ENCODE measurements at places on chromosomes 12 and 14.

DNA sequence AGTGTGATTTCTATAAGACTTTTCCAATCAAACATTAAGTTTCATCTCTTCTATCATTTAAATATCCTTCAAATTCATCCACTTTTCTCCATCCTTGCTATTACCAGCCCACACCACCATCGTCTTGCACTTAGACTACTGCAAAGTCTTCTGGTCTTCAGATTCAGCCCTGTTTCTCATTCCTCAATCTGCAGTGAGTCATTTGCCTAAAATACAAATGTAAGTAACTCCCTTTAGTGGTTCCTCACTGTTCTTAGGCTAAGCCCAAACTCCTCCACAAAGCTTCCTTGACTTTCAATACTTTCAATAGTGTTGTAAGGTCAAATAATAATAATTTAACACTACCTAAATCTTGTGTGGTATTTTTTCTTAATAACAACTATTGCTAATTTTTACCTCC is 83.3 kb downstream of the PLEKHG7 start:
- no peak for DNase-seq

- no peak for DNase-seq
Measured at GRCh38 chr14:100067971-100068959, 3.0 kb downstream of the EVL start.

DNA sequence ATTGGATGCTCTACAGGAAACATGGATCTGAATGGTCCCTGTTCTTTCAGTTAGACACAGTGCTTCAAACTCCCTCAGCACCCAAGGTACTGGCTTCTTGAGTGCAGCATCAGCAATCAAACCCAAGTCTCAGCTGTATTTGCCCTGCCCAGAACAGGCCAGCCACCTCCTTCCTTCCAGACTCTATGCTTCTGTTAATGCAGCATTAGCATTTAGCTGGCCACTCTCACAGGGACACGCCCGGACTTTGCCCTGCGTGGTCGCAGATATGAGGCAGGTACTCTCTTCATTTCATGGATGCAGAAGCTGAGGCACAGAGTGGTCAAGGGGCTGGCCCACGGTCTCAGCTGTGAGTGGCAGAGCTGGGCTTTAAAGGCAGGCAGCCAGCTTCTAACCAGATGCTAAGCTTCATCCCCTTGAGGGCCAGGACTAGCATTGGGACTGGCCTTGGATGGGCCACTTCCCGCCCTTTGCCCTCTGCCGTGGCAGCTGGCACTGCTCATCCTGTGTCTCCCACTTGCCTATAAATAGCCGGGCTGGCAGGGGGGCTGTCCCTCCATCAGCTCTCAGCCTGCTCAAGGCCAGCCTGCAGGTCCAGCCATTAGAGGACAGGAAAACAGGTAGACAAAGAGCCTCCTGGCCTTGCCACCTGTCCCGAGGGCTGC is 1.5 kb upstream of the SLC25A47 start:
- no peak for DNase-seq

DNA sequence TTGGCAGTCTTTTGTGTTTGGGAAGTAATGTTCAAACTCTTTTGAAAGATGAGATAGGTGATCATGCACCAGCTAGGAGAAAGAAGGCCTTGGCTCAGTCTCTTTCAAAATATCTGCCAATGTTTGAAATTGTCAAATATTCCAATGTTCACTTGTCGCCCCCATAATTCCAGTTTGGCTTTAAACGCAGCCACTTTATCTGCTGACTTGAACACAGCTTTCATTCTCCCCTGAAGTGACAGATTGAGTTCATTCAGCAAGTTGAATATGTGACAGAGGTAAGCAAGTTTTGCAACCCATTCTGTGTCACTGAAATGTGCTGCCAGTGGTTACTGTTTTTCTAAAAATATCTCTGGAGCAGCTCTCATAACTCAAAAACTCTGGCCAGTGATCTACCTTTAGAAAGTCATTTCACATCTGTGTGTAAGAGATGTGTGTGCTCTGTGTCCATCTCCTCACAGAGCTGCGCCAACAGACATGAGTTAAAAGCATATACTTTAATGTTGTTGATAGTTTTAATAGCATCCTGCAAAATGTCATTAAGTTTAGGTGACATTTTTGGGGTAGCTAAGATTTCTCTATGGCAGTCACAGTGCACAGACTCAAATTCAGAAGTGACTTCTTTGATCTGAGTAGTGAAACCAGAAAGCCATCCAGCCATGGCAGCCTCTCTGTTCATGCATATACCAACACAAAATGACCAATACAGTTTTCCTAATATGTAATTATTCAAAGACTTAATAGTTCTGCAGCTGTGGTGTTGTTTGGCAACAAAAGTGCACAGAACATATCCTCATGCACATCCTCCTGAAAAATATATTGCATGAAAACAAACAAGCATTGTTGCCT is 614.3 kb upstream of the MIS18BP1 start:
- no peak for DNase-seq

GRCh38 chr12:104132351-104132956 is 5.6 kb downstream of the NFYB start:
- no peak for DNase-seq

- no peak for DNase-seq
Measured at GRCh38 chr14:40694023-40694422, 912.7 kb upstream of the LRFN5 start.

GRCh38 chr14:40599725-40600124 is 1007.0 kb upstream of the LRFN5 start:
- DNase-seq = no peak

- DNase-seq = no peak
Measured at GRCh38 chr14:100132903-100133510, 26.4 kb downstream of the DEGS2 start.

- DNase-seq = peak; percentile 33
Measured at GRCh38 chr12:109951751-109952150, 44.4 kb downstream of the GIT2 start.

DNA sequence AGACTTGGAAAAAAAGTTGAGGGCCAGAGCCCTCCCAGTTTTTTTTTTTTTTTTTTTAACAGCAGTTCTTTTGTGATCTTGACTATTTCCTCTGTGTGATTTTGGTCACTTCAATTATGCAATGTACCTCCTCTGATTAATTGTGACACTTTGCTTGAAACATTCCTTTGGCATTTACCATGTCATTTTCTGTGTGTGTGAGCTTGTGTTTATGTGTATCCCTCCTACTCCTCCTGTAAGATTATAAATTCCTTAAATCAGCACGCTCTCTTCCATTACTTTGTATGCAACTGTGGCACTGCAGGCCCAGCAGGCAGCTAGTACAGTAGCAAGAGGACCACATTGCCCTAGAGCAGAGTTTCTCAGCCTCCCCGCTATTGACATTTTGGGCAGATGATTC is 33.2 kb upstream of the GALNT16 start:
- no peak for DNase-seq

- DNase-seq = no peak
Measured at GRCh38 chr12:115749071-115749841, 528.2 kb downstream of the MED13L start.

- DNase-seq = no peak
Measured at GRCh38 chr12:78171061-78171460, 340.4 kb downstream of the NAV3 start.

DNA sequence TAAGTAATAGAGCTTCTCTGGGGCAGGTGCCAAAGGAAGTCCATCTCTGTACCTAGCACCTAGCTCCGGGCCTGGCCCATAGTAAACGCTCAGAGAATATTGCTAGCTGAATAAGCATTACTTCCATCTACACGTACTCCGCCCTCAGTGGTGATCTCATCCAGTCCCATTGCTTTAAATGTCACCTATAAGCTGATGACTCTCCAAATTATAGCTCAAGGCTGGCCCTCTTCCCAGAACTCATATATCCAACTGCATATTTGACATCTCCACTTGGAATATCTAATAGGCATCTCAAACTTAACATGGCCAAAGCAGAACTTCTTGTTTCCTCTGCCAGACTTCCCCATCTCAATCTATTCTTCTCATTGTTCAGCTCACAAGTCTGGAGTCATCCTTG is 6.9 kb upstream of the DYNLL1 start:
- DNase-seq = no peak

DNA sequence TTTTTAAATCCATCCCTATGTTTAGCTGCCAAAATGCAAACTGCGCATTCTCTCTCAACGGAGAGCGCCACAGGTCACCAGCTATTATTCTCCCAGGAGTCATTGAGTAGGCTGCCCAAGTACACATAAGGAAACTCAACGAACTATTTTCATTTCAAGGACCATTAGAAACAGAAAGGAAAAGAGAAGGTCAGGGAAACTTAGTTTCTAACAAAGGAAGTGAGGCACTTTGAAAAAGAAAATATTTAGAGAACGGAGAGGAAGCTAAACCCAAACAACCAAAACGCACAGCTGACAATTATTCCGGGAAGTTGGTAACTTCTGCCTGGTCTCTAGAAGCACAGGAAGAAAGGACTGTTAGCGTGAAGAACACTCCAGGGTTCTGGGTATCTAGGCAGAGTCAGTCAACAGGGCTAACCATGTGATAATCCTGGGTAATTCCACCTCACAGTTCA is 23.5 kb downstream of the GPHB5 start:
- no peak for DNase-seq

GRCh38 chr14:91523972-91524371 is 13.9 kb upstream of the PPP4R3A start:
- DNase-seq = no peak

GRCh38 chr14:54261283-54261682 is 135.5 kb upstream of the CDKN3 start:
- DNase-seq = no peak

DNA sequence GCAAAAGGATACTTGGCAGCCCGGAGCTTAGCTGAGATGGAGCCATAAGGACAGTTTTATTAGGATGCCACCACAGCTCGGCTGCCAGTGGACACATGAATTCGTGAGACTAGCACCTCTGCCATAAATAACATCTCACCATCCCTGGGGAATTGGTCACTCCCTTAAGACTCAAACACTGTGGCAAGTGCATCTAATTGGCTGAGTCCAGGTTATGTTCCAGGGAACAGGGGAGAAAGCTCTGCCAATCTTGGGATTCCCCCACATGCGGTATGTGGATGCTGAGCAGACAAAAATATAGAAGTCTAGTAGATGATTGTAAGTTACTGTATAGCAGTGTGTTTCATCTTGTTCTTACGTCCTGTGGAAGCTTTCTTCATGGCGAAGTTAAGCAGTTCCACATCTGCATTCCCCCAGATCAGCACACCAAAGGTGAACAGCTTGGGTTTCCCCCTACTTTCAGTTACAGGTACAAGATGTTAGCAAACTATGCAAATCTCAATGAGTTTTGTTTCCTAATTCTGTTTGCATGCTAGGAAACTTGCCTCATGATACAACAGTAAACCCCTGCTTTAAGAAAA is 131.1 kb downstream of the ETV6 start:
- DNase-seq = no peak

DNA sequence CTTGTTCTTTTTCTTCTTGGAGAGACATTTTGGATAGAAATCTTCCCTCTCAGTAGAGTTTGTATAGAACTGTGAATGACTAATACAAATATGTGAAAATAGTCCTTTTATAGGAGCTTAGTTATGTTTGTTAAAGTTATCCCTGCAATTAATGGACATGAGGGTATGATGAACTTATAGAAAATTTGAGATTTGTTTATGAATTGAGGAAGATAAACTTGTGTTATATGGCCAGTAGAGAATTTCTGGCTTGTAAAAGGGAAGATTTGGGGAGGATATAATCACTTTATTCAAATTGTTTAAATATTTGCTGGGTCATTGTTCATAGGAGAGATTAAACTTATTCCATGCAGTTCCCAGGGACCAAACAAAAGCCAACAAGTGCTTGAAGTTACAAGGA is 119.6 kb downstream of the DAAM1 start:
- no peak for DNase-seq

GRCh38 chr14:101934601-101935150 is 29.7 kb upstream of the DYNC1H1 start:
- no peak for DNase-seq

- no peak for DNase-seq
Measured at GRCh38 chr14:31945701-31946100, 131.4 kb upstream of the ARHGAP5 start.

DNA sequence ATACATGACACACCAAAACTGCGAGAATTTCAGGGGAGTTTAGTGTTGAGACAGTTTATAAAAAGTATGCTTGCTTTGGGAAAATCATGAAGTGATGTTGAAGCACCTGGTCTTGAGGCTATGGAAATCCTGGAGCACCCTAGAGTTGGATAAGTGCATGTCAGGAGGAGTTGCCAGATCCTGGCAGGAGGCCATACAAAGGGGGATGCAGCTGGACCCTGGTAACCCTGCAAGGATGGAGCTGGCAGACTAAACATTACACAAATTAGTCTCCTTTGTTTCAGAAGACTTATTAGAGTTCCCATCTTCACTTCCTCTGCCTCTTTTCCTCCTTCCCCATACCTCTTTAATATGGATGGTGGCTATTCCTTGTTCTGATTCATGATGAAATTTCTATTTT is 907.0 kb downstream of the BCL11B start:
- no peak for DNase-seq

GRCh38 chr14:60161196-60162107 is 3.7 kb downstream of the DHRS7 start:
- DNase-seq = no peak

DNA sequence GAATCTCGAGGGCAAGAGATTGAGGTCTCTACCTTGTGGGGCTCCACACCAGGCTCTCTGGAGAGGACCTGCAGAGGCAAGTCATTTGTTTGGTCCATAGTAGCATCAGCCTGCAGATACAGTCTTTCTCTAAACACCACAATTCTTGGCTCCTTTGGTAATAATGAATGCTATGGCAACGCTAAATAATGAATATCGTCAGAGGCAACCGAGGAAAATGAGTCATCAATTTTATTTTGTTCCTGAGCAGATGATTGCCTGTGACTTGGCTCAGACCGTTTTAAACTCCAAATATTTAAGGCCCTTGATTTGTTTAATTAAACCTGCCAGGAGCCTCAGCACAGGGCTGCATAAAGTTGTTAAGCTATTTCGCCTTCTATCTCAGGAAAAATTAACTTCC is 924.1 kb upstream of the TMEM132C start:
- no peak for DNase-seq

DNA sequence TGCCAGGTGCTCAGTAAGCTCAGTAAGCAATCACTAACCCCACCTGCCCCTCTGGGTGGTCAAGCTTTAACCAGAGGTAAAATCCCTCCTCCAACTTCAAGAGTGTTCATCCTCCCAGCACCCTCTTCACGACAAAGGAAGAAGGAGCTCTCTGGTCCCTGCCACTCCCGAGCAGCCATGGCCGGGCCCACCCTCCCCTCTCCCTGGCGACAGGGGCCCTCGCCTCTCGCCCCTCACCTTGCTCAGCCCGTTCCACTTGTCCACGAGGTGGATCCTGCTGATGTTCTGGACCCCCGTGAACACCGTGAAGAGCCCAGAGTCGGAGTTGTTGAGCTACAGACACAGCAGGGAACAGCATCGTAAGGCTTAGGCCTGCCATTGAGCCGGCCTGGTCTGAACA is 52.0 kb downstream of the SCARB1 start:
- no peak for DNase-seq

- no peak for DNase-seq
Measured at GRCh38 chr12:19546027-19546426, 106.7 kb downstream of the AEBP2 start.

DNA sequence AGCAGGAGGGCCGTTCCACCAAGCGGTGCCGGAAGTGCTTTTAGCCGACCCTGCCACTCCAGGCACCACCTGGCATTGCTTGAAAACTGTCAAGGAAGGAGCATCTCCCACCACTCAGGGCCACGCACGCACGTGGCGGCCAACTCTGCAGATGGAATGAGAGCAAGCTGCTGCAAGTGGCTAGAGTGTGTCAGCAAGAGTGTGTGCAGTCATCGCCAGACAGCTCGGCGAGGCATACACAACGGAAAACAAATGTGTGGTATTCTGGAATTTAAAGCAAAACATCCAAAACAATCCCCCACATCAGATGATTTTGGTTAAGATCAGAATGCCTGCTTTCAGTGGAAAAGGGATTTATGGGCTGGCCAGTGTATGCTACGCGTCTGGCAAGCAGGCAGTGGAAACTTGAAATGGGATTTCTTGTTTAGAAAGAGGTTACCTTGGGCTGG is 11.2 kb downstream of the CD9 start:
- DNase-seq = peak; percentile 74
